Right ventricle myocardium inferior (tissue), 1 donor: ENCODE measurements at places on chromosomes 3 and 15.

DNA sequence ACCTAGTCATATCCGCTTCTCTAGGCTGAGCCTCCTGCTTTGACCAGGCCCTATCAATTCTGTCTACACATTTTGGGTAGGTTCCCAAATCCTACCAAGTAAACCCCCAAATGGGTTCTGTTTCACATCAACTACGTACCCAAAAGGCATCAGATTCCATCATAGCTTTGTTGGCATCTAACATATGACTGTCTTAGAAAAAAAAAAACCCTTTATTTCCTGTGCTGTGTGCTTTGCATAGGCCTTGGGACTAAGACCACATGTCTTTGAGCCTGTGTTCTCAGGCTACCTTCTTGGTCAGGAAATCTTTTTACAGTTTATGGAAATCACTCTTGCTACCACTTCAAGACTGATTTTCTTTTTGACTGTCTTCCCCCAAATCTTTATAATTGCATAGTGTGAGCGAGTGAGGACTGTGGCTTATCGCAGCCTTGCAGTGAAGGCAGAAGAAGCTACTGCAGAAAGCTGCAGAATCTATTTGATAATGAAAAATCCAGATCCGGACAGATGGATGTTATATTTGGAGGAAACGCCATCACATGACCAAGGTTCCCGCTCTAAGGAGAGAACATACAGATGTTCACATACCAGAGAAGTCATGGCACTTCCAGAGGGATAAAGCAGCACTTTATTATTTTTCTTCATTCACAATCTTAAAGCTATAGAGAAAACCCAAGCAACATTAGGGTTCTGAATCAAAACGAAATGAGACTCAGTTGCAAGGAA is 111.2 kb downstream of the EOMES start:
- no peak for DNase-seq

GRCh38 chr3:5650303-5650702 is 462.8 kb downstream of the EDEM1 start:
- DNase-seq: no peak

- DNase-seq: no peak
These were observed 96.5 kb downstream of the FSIP1 start for GRCh38 chr15:39685999-39686613.

DNA sequence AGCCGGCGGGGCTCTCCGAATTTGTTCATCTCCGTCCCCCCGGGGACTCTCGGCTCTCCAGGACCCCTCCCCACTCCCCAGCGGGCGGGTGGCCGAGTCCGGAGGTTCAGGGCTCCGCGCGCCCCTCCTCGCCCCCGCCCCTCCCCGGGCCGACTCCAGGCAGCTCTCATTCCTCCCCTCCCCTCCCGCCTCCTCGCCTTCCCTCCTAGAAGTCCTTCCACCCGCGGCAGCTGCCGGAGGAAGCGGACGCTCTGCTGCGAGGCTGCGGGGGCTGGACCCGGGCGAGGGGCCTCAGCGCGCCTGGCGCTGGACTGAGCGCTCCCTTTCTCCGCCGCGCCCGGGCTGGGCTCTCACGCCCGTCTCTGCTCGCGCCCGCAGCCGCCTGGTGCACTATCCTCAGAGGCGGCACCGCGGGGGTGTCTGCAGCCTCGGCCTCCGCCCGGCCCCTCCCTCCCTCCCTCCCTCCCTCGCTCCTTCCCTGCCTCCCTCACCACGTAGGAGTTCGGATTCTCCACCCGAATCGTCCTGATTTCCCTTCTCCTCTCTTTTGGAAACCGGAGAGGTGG is at the start of gene ROBO2:
TSS of gene ROBO2 (plus strand) at position 494 of the 566 bp plus-strand sequence. CDS start 687 bp downstream, outside the sequence.
- peak; percentile 60 for DNase-seq

DNA sequence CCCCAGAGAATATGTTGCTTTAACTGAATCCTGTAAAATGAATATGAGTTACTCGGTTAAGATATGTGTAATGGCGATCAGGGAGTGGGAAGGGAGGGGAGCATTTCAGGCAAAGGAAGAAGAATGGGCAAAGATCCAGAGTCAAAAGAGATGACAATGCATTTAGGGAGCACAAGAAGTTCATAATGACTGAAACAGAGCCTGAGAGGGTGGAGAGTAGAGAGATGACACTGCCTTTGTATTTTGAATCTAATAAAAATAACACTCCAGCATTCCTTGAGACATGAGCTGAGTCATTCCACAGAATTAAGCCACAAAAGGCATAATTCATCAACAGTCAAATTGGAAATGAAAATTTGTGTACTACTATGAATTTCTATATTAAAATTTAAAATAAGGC is 105.3 kb upstream of the PEX5L start:
- no peak for DNase-seq

DNA sequence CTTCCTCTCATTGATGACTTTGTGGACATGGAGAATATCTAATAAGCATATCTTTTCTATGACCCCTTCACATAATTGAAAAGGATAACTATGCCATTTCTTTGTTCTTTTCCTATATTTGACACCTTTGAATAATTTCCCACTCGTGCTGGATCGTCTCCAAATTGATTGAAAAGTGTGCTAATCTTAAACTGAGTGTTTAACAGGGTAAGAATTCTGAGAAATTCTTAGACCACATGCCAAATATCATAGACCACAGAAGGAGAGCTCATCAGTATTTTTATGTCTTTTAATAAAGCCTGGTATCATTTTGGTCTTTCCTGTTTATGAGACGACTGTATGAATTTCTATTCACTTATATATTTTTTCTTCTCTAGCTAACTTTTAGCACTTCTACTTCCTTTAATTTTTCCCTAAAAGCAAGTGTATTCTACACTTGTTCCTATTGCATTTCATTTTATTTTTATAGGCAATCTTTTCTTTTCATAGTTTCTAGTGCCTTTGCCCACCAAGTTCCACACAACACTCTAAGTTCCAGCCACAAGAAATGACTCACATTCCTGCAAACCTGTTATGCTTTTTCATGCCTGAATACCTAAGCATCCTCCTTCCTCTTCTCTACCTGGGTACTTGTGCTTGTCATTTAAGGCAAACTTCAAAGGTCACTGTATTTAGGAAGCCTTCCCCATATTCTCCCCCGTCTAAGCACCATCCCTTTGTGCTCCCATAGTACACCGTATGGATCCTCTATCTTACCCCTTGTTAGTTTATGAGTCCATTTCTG is 30.1 kb downstream of the KBTBD8 start:
- no peak for DNase-seq

GRCh38 chr3:3129579-3129978 is 2.8 kb downstream of the TRNT1 start:
- no peak for DNase-seq
